ENCODE measurements at places on chromosomes 4 and X.

DNA sequence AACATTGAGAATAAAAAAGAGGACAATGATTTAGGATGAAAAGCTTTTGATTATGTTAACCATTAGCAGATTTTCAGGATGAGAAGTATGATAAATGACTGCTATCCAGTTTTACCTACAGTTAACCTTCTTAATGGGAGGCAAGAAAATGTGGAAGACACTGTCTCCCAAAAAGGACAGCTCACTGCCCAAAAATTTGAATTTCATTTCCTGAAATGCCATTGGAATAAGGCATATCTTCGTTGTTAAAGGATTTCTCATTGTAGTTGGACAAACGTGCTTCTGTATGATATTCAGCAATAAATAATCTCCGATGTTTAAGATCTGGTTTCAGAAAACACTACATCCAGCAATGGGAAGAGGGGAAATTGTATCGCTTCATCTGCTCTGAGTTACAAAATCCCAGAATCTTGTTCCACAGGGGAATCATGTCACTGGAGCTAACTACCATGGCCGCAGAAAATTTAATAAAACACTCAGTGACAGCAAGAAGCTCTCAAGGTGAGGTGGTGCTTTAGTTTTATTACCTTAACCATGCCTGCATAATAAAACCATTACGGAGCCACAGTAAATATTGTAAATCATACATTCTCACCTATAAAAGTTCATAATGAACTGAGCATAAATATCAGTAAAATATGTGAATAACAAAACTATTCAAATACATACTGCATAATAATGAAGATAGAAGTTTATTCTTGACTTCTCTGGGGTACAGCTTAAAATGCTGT, 552.3 kb downstream of the PCDH7 start:
- DNase-seq = no peak

DNA sequence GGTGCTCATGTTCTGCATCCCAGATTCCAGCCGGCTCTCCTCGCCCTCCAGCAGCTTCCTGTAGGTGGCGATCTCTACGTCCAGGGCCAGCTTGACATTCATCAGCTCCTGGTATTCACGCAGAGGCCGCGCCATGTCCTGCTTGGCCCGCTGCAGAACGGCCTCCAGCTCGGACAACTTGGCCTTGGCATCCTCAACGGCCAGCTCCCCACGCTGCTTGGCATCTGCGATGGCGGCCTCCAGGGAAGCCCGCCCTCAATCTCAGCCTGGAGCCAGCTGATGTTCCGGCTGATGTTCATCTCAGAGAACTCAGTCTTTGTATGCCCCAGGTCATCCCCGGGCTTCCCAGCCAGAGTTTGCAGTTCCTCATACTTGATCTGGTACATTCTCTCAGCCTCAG, 431.8 kb upstream of the DIPK2B start:
- DNase-seq = no peak

DNA sequence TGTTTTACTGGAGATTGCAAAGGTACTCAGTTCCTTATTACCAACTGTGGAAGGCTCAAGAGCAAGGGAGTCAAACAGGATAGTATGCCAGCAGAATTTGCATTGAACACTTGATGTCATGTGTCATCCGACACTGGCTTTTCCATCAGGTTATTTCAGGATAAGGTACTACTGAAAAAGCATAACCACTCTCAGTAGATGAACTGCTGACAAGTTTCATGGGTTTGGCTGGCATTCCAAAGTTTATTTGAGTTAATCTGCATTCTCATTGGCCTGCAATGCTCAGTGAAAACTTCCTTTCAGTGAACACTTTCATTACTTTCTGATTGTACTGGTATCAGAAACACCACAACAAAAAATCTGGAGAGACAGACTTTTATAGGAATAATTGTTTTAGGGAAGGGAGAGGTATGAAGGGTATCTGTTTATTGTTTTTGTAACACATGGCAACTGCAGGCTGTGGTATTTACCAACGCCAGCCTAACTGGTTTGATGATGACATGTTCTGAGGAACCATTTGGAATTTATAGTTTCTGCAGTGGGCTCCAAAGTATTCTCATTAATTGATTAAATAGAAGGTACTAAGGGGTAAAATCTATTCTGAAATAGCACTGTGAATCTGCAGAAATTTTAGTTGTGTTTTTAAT, 345.7 kb upstream of the NR3C2 start:
- no peak for DNase-seq

DNA sequence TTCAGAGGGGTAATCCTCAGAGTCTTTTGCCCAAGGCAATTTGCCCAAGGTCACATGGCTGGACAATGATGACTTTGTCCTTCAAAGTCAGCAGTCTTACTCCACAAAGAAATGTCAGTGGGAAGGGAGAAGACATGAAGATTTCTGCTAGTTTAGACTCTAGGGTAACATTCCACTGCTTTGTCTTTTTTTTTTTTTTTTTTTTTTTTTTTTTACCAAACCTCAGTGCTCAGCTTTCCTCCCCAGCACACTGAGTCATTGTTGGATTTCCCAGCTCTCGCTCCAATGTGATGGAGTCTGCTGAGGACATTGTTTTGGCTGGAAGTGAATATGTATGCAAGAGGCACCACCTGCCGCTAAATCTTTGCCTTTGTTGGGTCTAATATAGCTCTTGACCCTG, 7.2 kb upstream of the C1QTNF7 start:
- DNase-seq = no peak

GRCh38 chr4:177057186-177057585, 252.5 kb upstream of the NEIL3 start:
- DNase-seq = no peak

- peak; percentile 9 for DNase-seq
Measured at GRCh38 chrX:18377796-18378195, 23.3 kb upstream of the SCML2 start.

DNA sequence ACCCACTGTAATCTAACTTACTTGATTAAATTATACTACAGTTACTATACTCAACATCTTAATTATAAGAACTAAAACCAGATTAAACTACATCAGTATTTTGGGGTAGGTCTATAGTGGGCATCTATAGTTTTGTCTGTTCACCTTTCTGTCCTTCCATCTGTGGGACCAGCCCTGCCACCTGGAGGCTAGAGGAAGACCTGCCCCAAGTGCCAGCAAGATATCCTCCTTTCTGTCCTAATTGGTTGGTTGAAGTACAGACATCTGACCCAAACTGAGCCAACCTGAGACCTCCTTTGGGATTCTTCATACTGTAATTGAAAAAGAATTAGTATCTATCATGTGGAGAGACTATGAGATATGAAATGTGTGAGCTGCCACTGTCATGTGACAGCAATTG, 172.2 kb upstream of the TLL1 start:
- DNase-seq = no peak

DNA sequence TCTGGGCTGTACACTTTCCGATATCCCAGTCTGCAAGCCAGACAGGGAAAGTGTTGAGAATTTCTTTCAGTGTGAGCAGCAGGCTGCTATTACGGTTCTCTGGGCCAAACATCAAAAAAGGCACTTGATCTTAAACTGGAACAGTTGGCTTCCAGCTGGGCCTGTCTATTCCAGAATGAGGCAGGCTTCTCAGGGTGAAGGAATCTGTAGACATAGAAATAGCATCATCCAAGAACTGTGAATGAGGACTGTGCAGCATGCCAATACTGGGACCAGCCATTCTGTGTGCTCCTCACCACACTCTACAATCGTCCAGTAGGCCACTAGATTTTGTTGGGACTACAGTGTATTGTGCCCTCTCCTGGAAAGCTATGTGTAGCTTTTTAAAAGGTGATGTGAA, 31.1 kb downstream of the ART3 start:
- DNase-seq = no peak

DNA sequence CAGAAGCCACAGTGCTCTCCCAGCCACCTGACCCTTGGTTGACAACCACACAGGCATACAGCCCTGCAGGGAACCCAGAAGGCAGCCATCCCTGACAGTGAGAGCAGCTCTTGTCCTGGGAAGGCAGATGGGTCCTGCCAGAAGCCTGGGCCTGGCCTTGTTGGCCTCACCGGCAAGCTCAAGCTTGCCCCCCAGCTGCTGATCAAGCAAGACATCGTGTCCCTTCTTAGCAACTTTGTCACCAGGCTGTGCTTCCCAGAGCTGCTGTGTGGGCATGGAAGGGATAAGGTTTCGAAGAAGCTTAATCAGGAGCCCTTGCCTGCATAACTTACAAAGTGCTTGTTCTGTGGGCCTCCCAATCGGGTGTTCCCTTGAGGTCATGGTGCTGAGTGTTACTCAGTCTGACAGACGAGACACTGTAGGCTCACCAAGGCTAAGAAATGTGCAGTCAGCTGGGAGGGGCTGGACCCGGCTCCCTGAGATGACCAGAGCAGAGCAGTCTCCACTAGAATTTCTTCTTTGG, 6.8 kb upstream of the ABLIM2 start:
- no peak for DNase-seq

DNA sequence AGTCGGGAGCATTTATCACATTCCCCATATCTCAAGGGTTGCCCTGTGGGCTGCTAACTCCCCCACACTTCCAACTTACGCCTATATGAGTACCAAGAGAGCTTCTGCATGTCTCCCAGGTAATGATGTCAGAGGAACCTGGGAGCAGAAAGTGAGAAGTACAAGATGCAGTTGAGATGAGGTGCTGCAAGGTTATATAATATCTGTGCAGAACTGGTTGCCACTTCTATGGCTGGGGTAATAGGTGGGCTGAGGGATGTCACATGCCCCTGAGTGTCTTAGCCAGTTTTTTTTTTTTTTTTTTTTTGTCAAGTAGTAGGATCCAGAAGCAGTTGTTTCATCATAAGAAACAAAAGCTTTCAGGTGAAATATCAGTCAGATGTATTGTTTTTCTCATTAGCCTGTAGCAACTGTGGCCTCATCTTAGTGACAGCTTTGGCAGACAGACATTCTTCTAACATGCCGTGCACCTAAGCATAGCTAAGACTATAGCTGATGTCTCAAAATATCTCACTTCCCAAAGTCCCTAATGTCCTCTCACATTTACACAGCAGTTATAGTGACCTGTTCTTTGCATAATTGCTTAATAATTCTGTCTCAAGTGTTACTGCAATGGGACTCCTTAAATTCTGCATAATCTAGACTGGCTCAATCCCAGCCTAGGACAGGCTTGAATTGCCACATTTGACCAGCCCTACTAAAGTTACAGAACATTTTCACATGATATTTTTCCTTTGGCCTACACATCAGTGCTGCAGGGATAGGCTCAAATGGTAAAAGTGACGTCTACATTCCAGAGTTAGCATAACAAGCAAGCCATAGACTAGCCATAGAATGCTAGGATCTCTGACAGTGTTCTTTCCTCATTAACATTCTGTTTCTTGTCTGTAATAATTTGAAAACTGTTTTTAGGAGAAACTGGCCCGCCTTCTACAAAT, 17.9 kb upstream of the MAOB start:
- no peak for DNase-seq

DNA sequence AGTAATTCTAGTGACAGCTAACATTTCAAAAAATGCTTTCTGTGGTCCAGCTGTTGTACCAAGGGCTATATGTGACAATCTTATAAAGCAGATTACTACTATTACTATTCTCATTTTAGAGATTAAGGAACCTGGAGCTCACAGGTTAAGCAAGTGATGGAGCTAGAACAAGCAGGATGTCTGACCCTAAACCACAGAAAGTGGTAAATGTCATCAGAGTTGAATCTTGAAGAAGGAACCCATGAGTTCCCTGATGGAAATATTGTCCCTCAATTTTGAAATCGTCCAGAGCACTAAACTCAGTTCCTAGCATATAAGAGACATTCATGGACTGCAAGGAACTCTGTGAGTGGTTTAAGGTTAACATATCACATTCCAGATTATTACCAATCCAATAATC, 214.0 kb downstream of the APBB2 start:
- DNase-seq = no peak

- no peak for DNase-seq
Measured at GRCh38 chr4:100117750-100118149, 72.5 kb downstream of the DDIT4L start.

GRCh38 chr4:76559236-76560071, 124.4 kb downstream of the SHROOM3 start:
- no peak for DNase-seq
